D721Med (cell line): ENCODE measurements at places on chromosomes 4 and X.

- DNase-seq, result no peak
Measured at GRCh38 chr4:89299153-89299791, 8.3 kb downstream of the GPRIN3 start.

DNA sequence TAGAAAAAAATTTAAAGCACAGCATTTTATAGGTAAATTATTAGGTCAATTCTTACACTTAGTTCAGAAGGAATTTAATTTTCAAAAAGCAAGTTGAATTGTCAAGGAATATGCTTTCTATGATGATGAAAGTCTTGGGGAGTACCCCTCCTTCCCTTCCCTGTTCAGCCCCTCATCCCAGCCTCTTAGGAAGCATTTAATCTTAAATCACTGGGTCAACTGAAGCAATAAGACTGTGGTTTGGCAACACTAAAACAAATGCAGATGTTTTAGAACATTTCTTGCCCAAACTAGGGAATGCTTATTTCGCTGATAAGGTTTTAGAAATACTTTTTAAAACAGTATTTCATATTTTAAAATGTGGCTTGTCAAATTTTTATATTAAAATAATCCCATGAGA lies 19.1 kb upstream of the ARSJ start:
- DNase-seq, result no peak

DNA sequence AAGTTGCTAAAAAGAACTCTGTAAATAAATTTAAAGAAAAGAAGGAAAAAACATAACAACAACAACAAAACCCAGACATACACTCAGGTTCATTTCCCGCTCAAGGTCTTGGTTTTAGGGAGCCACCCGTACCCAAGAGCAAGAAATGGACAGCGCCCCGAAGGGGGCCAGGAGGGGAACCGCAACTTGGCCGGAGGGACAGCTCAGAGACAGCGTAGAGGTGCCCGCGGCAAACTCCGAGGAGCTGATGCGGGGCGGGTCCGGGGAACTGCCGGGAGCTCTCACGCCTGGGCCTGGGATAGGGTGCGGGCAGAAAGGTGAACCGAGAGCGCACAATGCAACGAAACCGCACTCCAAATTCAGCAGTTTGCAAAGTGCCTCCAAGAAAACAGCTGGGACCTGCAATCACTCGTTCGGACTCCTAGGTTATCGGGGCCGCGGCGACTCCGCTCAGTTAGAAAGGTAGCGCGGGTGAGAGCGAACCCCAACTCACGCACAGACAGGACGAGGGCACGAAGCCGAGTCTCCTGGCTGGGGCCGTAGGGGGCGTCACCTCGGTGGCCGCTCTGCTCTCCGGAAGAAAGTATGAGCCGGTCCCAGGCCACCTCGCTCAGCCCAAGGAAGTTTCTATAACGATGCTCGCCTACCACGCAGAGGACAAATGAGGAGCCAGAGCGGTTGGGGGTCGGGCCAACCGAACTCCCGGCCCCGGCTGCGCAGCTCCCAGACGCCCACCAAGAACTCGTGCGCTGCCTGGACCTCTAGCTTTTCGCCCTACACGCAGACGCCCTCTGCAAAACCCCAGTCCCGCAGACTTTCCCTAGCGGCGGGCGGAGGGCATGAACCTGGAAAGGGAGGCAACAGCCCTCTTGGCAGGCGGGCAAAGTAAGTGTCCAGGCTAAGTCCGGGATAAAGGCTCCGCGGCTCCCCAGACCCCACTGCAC lies 1.4 kb downstream of the NDNF start:
- no peak for DNase-seq

DNA sequence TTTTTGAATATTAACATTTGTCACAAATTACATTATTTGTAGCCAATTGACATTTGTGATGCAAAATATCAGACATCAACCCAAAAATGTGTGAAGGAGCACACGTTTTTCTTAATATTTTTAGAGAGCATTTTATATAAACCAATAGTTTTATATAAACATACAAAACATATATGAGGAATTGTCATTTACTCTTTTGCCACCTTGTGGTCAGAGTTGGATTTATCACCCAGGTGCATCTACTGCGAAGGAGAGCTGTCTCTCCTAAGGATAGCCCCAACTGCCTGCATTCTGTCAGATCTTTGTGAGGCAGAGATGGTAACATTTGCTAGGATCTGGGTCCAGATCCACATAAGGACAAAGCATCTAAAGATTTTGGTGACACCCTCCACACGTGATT lies 2.5 kb upstream of the USP27X start:
- peak; percentile 15 for DNase-seq
